ENCODE measurements at places on chromosomes 12 and 14. TPM values are rescaled to one million over a fixed set of nuclear protein-coding genes. Genes with fewer than 3 reads are reported as not detected.

The KIF5A gene
- total RNA-seq: 2.2 TPM

The CYP46A1 gene
- not detected for total RNA-seq

The SDR39U1 gene
- 64.1 TPM for total RNA-seq

The KRT3 gene
- not detected for total RNA-seq

The AMN gene
- total RNA-seq: 0.33 TPM

The TMEM229B gene
- 5.1 TPM for total RNA-seq

The KRT71 gene
- total RNA-seq: not detected

The CPNE6 gene
- 0.13 TPM for total RNA-seq

The CHMP4A gene
- total RNA-seq: 33.0 TPM

The LRIG3 gene
- total RNA-seq: 6.1 TPM

The SERPINA12 gene
- not detected for total RNA-seq

The ST8SIA1 gene
- not detected for total RNA-seq

The PIK3C2G gene
- total RNA-seq: not detected

The ZNF385A gene
- 23.5 TPM for total RNA-seq

The NOVA1 gene
- not detected for total RNA-seq

The SLCO1B1 gene
- total RNA-seq: not detected

The LGR5 gene
- not detected for total RNA-seq

The KERA gene
- not detected for total RNA-seq

The SLC5A8 gene
- not detected for total RNA-seq

The AMHR2 gene
- 0.13 TPM for total RNA-seq

The DBX2 gene
- total RNA-seq: not detected

The RPL10L gene
- total RNA-seq: not detected

The PRH2 gene
- not detected for total RNA-seq

The TAS2R7 gene
- not detected for total RNA-seq

The SSPN gene
- total RNA-seq: not detected

The E2F7 gene
- total RNA-seq: 26.1 TPM

The HIP1R gene
- 21.7 TPM for total RNA-seq

The PHLDA1 gene
- total RNA-seq: 2.7 TPM

The KMT2D gene
- total RNA-seq: 71.5 TPM

The KRT6A gene
- not detected for total RNA-seq

The KRT72 gene
- not detected for total RNA-seq

The KCNK13 gene
- total RNA-seq: not detected

The MYO1H gene
- total RNA-seq: not detected

The GPN3 gene
- total RNA-seq: 45.5 TPM

The A2M gene
- total RNA-seq: 3.5 TPM

The OTOGL gene
- total RNA-seq: 0.56 TPM

The P2RX2 gene
- not detected for total RNA-seq

The DHRS4L2 gene
- 21.5 TPM for total RNA-seq

The EP400 gene
- 39.4 TPM for total RNA-seq

The OR4K2 gene
- total RNA-seq: not detected

The PPP1R36 gene
- total RNA-seq: not detected

The TEX52 gene
- not detected for total RNA-seq

The COX8C gene
- not detected for total RNA-seq

The ITGA7 gene
- total RNA-seq: 2.8 TPM

The FITM1 gene
- total RNA-seq: 0.64 TPM

The PZP gene
- total RNA-seq: not detected
